Activated naive CD8-positive, alpha-beta T cell treated with anti-CD3 and anti-CD28 coated beads, Interleukin-2, amount 50 U/mL, for 24 hours (primary cell): ENCODE measurements at places on chromosomes 1 and 21.

DNA sequence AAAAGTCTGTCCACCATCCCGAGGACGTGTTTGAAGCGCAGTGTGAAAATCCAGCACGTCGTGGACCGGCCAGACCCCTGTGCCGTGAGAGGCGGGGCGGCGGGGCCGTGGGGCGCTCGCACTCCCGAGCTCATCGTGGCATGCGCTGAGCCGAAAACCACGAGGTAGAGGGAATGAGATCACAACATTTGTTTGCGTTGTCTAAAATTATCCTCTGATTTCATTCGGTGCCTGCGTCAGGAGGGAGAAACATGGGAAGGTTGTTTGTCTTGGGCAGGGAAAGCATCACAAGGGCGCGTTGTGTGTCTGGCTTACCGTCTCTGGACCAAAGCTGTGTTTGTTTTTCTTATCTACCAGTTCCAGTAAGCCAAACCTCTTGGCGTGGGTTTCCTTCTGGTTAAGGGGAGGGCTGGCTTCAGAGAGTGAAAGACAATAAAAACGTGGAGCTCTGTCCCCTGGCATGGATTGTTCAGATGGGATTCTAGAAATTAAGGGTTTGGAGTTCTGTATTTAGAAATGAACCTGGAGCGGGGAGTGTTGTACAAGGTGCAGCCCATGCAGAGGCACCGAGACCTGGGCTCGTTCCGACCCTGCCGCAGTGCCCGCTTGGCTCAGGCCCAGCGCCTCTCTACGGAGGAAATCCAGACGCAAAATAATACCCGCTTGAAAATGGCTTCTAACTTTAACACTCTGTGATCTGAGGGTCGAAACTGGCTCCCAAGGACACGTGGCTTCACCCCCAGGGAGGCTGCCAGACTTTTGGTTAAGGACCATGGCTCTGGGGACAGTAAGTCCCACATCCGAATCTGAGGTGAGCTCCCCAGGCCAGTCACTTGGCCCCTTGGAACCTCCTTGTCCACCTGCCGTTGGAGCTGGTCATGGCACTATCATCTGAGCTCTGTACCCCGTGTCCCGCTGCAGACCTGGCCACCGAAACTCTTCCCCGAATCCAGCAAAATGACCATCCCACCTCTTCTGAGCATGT, 68.7 kb upstream of the FAM3B start:
- no peak for DNase-seq

DNA sequence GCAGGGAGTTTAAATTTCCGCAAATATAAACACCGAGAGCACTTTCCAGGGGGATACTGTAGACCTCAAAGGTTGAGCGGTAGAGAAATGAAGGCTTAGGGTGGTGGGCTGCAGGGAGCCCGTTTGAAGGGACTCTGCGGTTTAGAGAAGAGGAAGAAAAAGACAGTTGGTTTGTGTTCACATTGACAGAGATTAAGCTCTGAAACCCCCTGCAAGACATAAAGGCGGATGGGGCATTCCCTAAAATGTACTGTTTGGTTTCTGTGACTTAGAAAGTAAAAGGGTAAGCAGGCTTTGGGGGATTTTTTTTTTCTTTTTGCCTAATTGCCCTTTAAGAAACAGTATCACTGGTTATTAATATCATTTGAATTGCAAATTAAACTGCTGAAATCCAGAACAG, 1.3 kb downstream of the KAZN start:
- no peak for DNase-seq

GRCh38 chr1:14479865-14480264, 118.6 kb upstream of the KAZN start:
- DNase-seq = no peak

- no peak for DNase-seq
Measured at GRCh38 chr1:113388621-113389358, 1.5 kb upstream of the MAGI3 start.

GRCh38 chr1:153119491-153119971, 6.2 kb upstream of the SPRR2F start:
- DNase-seq = no peak

DNA sequence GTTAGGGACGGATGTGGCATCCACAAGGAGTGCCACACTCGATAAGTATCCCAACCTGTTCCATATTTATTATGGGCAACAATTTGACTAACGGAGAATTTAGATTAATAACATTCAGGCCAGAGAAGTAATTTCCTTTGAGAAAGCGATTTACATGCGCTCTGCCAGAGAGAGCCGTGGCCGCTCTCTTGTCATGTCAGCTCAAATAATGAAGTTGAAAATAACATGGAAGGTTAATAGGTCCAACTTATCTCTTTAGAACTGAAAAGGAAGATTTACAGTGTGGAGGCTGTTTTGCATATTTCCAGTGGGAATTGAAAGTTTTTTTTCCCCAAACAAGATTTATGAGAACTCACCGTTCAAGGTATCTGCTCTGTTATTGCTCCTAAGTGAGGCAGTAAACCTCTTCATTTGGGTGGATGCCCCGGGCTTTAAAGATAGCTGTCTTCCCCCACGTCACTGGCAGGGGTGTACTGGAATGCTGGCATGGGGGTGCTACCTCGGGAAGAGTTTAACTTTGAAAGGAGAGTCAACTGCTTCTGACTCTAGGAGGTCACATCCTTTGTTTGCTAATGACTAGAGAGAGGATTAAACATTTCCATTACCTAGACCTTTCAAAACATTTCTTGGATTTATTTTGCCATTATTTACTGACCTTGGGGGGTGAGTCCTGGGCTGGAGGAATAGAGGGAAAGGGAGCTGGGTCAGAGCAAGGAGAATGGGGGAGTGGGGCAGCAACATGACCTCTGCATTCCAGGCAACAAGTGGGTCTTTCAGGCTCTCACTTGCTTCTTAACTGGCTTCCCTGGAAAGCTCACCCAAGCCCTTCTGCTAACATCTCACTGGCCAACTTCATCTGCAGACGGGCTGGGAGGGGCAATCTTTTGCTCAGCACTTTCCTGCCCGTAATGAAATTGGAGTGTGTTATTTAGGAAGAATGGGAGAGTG, 204.2 kb downstream of the CAMTA1 start:
- no peak for DNase-seq

GRCh38 chr21:45859041-45859761, 122.4 kb upstream of the COL6A1 start:
- DNase-seq = no peak

DNA sequence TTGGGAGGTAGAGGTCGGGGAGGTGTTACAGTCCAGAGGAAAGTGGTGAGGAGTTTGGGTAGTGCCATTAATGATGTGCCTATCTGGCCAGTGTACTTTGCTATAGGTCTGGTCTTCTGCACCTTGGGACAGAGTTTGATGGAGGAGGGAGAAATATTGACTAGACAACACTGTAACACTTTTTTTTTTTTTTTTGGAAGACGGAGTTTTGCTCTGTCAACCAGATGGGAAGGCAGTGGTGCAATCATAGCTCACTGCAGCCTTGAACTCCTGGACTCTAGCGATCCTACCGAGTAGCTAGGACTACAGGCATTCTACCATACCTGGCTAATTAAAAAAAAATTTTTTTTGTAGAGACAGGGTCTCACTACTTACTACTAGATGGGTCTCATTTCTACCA, 1.9 kb downstream of the SCP2 start:
- DNase-seq = no peak

- no peak for DNase-seq
Measured at GRCh38 chr1:168623003-168623828, 46.8 kb downstream of the XCL1 start.

DNA sequence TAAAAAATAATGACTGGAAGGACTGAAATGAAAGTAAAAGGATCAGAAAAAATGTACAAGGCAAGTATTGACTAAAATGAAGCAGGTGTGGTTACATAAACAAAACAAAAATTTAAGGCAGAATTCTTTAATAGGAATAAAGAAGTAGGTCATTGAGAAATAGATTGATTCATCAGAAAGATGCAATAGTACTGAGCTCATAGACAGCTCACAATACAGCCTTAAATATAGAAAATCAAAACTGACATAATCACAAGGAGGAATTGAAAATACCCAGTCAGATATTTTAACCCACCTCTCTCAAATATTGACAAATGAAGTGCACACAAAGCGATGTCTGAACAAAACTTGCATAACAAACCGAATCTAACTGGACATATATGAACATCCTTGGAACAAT, 366.8 kb upstream of the DPYD start:
- no peak for DNase-seq

DNA sequence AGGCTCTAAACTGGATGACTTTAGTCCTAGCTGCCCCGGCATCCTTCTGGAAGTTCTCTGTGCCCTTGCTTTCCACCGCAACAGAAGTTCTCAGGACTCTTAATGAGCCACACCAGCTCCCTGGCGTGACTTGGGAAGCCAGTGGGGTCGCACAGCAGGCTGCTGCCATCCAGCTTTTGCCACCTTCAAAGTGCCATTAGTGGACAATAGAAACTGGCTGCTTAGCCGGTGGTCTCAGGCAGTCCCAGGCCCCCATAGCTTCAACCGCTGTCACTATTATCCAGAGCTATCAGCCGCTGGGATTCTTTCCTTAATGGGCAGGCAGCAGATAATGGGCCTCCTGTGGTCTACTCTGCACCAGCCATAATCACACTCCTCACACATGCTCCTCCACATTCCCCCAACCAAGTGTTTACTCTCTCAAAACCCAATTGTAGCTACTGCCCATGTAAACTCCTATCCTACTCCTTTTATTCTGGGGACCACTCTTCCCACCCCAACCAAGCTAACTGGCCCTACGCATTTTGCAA, 37.3 kb downstream of the PLEKHA6 start:
- DNase-seq = no peak

- DNase-seq = no peak
Measured at GRCh38 chr1:45833361-45833760, 29.9 kb downstream of the MAST2 start.

DNA sequence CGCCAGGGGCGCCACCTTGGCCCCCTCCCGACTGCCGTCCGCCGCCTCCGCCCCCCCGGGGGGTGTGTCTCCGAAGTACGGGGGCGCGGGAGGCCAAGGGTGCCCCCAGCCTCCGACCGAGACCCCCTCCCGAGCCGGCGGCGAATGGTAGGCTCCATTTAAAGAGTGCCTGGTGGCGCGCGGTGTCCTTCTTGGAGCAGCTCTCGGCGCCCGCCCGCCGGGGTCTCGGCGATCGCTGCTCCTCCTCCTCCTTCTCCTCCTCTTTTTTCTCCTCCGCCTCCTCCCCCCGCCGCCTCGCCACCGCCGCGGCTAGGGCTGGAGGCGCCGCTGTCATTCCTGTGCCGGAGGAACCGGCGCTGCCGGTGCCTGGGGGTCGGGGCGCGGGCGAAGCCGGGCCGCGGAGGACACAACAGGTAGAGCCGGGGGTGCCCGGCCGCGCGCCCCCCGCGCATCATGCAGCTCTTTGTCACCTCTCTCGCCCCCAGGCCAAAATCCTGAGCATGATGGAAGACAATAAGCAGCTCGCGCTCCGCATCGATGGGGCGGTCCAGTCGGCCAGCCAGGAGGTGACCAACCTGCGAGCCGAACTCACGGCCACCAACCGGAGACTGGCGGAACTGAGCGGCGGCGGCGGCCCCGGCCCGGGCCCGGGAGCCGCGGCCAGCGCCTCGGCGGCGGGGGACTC, at the start of gene KAZN:
KAZN (plus strand) TSS at position 188 of the 685 bp plus-strand sequence.
- no peak for DNase-seq

GRCh38 chr1:56123826-56124225, 455.5 kb downstream of the PLPP3 start:
- DNase-seq = no peak

- no peak for DNase-seq
Measured at GRCh38 chr1:245915406-245915805, 591.7 kb downstream of the SMYD3 start.

DNA sequence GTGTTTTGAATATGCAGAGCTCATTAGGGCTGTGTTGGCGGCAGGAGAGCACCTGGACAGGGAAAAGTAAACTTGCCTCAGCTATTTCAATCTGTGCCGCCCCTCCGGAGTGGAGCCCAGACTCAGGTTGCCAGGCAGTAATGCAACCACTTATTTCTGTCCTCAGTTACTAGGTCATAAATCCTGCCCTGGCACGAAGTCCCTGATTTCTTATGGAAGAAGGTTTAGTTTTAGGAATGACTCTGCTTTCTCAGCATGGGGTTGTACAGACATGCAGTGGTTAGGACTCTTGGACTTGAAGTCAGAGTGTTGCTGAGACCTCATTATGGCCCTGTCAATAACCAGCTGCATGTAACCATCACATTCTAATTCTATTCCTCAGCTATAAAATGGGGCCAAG, 98.3 kb upstream of the FGGY start:
- DNase-seq = no peak

GRCh38 chr1:74579425-74579824, 67.0 kb upstream of the LRRC53 start:
- DNase-seq = no peak

- no peak for DNase-seq
Measured at GRCh38 chr1:177872308-177872900, 97.5 kb downstream of the SEC16B start.
